ENCODE measurements at places on chromosomes 4 and X.
A peak's percentile ranks its signal among the peaks of the same experiment; 100 is the strongest.

- no peak for DNase-seq
Observed at GRCh38 chr4:124401606-124402005, 310.9 kb downstream of the ANKRD50 start.

- no peak for DNase-seq
Observed at GRCh38 chr4:165971933-165972332, 98.9 kb downstream of the TLL1 start.

GRCh38 chr4:56400560-56400959 lies 13.3 kb upstream of the AASDH start:
- no peak for DNase-seq

DNA sequence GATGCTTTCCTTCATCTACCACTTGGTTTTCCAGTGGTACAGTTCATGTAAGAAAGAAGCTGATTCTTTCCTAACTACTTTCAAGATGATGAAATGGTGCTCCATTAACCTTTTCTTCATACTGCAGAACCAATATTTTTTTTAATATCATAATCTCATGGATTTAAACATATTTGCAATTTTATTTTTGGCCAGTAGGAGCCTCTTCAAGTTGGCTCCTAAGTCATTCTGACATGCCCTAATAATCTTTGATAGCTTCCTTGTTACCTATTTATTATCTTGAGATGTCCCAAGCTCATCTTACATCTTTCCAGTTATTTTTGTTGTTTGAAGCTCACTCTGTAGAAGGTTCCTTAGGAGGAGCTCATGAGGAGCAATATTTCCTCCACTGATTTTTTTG lies 170.2 kb downstream of the APBB2 start:
- no peak for DNase-seq

GRCh38 chrX:45667666-45668065 lies 467.0 kb upstream of the DIPK2B start:
- DNase-seq, result no peak

DNA sequence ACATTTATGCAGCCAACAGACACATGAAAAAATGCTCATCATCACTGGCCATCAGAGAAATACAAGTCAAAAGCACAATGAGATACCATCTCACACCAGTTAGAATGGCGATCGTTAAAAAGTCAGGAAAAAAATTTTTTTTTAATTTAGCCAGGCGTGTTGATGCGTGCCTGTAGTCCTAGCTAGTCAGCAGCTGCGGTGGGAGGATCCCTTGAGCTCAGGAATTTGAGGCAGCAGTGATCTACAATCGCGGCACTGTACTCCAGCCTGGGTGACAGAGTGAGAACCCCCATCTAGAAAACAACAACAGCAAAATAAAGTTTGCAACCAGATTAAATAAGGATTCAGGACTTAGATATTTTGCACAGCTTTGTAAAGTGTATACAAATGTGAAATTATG lies 65.7 kb upstream of the ALG13 start:
- DNase-seq, result no peak

DNA sequence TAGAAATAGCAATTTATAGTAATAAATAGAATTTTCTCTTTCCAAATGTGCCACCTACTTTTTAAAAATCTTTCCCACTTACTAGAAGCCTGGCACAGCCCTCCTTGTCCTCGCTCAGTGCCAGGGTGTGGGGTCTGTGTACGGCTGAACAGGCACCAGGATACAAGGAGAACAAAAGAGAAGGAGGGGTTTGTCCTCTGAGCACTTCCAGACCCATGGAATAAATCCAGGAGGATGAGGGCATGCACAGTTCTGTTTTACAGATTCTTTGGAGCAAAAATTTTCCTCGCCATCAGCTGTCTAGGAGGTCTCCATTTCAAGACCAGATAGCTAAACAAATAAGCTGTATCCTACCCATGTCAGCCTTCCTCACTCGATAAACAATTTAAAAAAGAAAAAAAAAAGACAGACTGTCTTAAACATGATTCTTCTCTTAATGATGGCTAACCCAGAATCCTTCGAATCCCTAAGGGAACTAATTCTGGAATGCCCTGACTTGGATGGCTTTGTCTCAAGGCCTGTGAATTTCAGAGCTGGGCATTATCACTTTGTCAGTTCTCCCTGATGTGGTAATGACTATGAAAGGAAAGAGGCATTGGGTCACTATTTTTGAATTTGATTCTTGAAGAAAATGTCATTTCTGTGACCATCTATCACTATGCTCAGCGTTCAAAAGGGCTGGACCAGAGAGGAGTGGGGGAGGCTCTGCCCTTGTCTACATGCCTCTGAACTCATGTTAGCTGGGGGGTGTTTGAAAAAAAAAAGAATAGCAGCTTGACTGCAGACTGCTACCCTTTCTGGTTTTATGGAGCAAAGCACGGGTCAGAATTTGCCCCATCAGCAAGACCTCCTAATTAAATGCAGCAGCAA lies 151.0 kb downstream of the DCTD start:
- DNase-seq, result no peak

GRCh38 chr4:41431276-41431675 lies 106.7 kb upstream of the LIMCH1 start:
- DNase-seq, result no peak

DNA sequence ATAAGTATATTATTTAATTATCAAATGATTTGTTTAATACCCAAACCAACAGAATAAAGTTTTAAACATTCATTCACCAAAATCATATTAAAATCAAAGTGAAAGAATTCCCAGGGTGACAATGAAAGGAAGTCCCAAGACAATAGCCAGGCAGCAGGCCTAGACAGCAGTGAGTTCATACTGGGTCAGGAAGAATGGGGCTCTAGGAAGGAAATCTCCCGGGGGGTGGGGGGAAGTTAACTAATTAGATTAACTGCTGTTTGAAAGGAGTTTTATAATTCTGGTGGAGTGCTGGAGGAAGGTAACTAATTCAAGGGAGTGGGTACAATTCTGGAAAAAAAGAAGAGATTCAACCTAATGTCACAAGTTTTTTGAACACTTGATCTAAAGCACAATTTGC lies 104.1 kb downstream of the ZAR1 start:
- no peak for DNase-seq

DNA sequence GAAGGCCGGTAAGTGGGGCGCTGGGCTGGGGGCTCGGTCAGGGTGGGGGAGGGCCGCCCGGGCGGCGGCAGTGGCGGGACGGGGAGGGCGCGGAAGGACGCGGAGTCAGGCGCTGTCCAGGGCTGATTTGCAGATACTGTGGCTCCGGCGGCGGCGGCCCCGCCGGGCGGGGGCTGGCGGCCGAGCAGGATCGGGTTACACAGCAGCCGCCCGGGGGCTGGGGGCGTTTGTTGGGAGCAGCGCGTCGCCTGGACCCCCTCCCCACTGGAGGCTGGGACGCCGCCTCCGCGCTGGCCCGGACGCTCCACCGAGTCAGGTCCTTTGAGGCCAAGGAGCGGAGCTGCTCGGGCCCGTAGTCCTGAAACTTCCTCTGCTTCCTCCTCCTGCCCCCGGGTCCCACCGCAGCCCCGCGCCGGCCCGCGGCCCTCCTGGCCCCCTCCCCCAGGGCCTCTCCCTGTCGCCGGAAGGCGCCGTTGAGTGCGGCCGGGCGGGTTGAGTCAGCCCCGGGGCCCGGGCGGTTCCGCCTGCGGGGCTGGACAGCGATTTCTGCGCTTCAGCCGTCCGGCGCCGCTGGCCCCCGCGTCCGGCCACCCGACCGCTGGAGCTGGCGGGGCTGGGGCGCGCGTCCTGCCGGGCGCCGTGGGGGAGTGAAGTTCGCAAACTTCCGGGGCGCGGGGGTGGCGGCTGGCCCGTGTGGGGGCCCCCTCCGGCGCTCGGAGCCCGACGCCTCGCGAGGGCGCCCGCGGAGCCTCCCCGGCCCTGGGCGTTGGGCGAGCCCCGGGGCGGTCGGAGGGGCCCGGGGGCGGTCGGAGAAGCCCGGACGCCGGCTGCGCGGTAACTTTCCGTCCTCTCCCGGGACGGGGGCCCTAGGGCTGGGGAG lies 746 bp downstream of the REST start:
- DNase-seq, result no peak

DNA sequence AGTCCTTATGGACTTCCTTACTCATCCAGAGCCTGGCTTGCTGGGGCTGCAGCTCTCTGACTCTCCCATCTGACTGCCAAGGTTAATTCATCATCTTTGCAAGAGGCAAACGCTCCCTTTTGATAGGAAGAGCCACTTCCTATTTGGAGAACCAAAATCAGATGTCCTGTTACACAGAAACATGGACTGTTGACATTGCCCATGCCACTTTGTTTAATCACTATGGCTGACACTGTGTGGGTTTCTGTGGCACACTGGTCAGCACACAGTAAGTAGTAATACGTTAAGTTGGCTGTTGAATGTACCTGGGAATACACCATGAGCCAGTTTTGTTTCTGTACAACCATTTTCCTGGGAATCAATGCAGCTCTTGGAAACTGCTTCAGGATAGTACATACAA lies 45.1 kb upstream of the TMEM33 start:
- DNase-seq, result no peak

GRCh38 chr4:67762086-67762485 lies 7.9 kb upstream of the GNRHR start:
- no peak for DNase-seq

DNA sequence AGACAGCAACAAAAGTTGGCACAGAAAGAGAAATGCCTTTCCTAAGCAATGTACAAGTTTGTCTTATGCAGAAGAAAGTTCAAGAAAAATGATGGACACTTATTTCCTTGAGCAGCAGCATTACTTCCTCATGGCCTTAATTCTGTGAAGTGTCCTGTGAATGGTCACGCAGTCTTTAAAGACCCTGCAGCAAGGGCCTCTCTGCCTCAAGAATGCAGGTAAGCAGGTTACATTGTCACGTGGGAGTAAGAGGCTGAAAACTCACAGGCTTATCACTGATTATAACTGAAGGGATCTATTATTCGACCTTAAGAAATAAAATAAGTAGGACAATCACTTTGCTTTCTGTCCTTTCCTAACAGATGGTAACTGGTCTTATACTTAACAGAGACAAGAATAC lies 109.1 kb downstream of the ATP8A1 start:
- no peak for DNase-seq

DNA sequence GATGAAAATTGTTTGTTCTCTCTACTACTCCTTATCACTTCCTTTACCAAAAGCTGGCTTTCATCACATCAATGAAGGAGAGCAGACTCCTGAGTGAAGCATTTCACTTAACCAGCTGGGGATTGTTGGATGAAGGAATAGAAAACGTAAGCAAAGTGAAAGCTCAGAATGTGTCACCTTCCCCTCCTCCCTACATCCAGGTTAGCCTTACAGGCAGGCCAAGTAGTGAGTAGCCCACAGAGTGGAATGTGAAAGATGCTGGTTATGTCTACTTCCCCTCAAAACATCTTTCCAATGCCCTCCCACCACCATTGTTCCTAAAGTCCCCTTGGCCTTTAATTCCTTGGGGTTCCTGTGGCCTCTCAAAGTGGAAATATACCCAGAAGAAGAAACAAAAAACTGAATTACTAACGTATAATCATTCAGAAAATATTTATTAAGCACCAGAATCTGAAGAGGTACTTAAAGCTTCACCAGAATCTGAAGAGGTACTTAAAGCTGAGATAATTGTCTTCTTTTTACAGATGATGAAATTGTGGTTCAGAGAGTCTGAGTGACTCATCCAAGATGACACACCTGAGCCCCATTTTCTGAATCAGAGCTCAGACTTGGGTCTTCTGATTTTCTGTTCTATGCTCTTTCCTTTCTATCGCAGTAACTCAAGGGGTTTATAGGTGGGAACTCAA lies 6.5 kb downstream of the P2RY4 start:
- DNase-seq, result no peak

GRCh38 chrX:56978172-56978571 lies 17.2 kb downstream of the SPIN3 start:
- DNase-seq, result peak; percentile 43

DNA sequence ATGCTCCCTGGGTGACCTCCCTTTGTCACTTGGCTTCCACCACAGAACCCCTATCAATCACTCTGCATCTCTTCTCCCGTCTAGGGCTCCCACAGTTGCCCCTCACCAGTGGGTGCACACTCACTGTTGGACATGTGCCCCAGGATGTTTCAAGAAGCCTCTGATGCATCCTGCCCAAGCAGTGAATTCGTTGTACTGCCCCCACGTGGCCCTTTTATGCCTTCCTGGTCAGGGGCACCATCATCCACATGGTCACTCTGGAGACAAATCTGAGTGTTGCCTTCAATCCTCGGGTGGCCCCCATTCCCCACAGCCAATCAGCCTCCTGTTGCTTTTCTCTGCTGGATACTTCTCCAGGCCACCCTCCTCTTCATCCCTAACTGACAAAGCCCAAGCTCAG lies 12.2 kb downstream of the ITIH6 start:
- peak; percentile 48 for DNase-seq

DNA sequence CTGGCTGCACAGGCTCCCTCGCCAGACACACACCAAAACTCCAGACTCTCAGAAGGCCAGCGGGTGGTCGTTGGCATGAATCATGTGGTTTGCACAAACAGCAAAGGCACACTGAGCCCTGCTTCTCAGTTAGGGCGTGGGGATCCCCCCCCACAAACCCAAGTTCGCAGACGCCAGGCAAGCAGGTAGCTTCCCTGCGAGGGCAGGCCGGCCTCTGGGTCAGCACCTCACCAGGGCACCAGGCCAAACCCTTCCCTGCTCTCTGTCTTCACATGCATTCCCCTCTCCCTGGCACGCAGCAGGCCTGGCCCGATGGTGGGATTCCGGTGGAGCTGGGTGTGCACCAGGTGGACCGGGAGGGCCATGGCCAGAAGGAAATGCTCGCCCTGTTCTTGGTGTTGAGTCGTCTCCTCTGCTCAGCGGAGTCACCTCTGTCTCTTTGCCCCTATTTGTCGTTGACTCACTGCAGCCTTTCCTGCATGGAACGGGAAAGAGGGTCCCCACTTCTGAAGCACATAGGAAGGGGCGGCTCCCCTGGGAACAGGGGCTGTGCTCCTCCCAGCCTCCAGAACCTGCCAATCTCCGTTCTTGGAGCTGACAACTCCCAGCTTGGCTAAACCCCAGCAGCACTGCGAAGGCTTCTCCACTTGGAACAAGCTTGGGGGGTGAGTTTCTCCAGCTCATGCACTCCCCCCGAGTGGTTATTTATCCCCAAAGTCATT lies 51.4 kb downstream of the SORCS2 start:
- no peak for DNase-seq

DNA sequence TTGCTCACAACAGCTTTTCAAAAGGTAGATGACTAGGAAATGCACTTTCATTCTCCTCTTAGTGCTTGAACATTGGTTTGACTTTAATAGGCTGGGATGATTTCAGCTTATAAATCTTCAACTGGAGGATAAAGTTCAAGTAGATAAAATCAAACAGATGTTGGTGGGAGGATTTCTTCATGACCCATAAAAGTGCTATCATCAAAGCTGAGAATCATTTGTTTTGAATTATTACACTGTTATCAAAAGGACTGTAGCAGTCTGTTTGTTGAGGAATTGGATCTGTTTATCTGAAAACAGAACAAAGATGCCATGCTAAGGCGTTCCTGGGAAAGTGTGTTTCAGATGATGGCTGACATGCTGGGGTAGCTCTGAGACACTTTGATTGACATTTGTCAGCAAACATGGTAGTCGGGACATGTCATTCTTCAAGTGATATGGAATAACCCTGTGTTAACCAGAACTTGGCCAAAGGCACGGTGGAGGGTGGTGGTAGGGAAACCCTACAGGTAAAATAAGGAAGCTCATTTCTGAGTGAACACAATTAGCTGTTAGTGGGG lies 304.0 kb upstream of the PITX2 start:
- no peak for DNase-seq

Data from SHP77 (cell line).